Aorta (tissue), 5 donors: ENCODE measurements at places on chromosomes 5 and 9.

- H3K36me3 ChIP-seq: no peaks in the 10 kb centered on the region
- H3K4me1 ChIP-seq: no peaks in the 10 kb centered on the region
- H3K27ac ChIP-seq: no peak overlapping the region
- no peak for DNase-seq
- H3K4me3 ChIP-seq: no peak overlapping the region
Observed at GRCh38 chr5:32222723-32223470, 48.8 kb upstream of the GOLPH3 start.

GRCh38 chr5:179193746-179194145 lies 133.6 kb downstream of the ZNF354C start:
- no peak overlapping the region for H3K27ac ChIP-seq
- H3K4me3 ChIP-seq: no peak overlapping the region
- no peak for DNase-seq

GRCh38 chr5:107893642-107894041 lies 222.9 kb upstream of the EFNA5 start:
- H3K36me3 ChIP-seq: no peaks in the 10 kb centered on the region
- no peak overlapping the region for H3K27ac ChIP-seq
- no peak overlapping the region for H3K4me3 ChIP-seq
- H3K4me1 ChIP-seq: peaks cover 8% of the 10 kb centered on the region
- no peaks in the 10 kb centered on the region for H3K27me3 ChIP-seq
- DNase-seq: no peak

DNA sequence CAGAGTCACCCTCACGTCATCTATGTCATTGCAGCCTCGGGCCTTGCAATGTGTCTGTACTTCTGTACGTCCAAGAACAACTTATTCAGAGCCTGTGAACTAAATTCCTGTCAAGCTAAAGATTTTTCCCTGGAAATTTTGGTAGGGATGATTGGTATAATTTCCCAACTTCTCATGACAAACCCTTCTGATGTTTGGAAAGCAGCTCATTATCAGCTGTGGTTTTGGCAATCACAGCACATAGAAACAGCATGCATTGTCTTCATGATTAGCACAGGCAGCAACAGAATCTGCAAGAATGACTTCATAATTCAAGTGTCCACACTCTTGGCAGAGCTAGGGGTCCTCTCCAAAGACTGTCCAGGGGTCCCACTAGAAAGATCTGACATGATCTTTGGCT lies 49.5 kb downstream of the APBA1 start:
- H3K27me3 ChIP-seq: no peaks in the 10 kb centered on the region
- H3K4me1 ChIP-seq: no peaks in the 10 kb centered on the region
- no peak overlapping the region for H3K27ac ChIP-seq
- H3K4me3 ChIP-seq: no peak overlapping the region
- no peaks in the 10 kb centered on the region for H3K36me3 ChIP-seq
- DNase-seq: no peak

DNA sequence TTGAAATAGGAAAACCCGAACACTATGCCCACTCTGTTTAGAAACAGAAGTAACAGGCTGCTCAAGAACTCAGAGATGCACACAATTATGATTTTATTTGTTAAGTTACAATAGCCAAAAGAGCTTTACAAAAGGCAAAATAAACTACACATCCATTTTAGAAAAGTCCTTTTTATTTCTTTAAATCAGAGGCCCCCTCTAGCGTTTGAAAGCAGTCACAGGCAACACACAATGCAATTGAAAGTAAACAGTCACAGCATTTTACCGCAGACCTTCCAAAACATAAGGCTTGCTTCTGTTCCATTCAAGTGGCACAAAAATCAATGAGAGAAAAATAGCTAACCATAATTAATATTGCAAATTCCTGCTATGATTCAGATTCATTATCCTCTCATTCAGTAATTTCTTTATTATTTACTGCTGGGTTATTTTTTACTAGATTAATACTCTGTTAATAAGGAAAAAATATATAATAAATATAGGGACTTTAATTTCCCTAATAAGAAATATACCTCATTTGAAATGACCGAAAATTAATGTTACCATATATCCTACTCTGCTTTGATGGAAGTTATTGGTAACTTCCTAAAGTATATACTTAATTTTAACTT lies 78.3 kb downstream of the CEP120 start:
- no peak overlapping the region for H3K4me3 ChIP-seq
- no peaks in the 10 kb centered on the region for H3K36me3 ChIP-seq
- DNase-seq: no peak
- H3K27ac ChIP-seq: no peak overlapping the region

DNA sequence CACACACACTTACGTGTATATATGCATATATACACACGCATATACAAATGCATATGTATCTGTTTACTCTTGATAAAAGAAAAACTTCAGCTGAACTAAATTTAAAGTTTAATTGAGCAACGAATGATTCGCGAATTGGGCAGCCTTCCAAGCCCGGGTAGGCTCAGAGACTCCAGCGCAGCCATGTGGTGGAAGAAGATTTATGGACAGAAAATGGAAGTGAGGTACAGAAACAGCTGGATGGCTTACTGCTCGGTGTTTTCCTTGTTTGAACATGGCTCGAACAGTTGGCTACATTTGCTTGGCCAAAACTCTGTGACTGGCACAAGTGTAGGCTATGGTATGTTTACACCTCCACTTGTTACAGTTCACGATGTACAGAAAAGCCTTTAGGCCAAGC lies 239.3 kb upstream of the PRDM9 start:
- no peak for DNase-seq
- H3K4me3 ChIP-seq: no peak overlapping the region
- no peak overlapping the region for H3K27ac ChIP-seq

- no peak overlapping the region for H3K27ac ChIP-seq
- DNase-seq: no peak
- H3K27me3 ChIP-seq: no peaks in the 10 kb centered on the region
- H3K4me3 ChIP-seq: no peak overlapping the region
- no peaks in the 10 kb centered on the region for H3K36me3 ChIP-seq
Observed at GRCh38 chr5:148699028-148699427, 44.7 kb upstream of the HTR4 start.

GRCh38 chr5:68074048-68074632 lies 141.4 kb upstream of the PIK3R1 start:
- DNase-seq: no peak
- H3K36me3 ChIP-seq: no peaks in the 10 kb centered on the region
- H3K4me1 ChIP-seq: no peaks in the 10 kb centered on the region
- H3K27ac ChIP-seq: no peak overlapping the region
- no peak overlapping the region for H3K4me3 ChIP-seq
